Choroid plexus epithelial cell (primary cell): ENCODE measurements at places on chromosomes 7 and 10.

- DNase-seq = no peak
These were observed 183.7 kb downstream of the KCND2 start for GRCh38 chr7:120456699-120457098.

- DNase-seq = no peak
These were observed 7.0 kb upstream of the SFMBT2 start for GRCh38 chr10:7417807-7418206.

DNA sequence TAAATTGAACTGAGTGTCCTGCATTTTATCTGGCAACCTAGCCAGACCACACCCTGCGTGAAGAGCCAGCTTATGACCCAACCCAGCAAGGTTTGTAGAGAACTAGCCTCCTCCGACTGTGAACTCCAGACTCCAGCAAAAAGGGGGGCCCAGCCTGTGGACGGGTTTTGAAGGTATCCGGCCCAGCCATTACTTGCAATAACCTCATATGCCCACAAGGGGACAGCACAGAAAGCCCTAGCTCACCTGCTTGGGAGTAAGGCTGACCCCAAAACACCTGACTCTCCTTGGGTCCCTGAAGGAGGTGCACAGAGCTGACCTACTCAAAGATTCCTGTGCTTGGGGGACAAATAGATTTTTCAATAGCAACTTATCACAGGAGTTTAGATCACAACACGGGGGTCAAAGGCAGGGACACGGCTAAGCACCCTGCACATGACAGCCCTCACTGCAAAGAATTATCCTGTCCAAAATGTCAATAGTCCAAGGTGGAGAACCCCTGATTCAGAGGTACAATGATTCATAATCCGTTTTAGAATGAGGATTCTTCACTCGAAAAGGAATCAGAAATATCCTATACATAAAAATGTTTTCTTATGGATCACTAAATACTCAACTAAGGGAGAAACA lies 4.6 kb downstream of the TRPV6 start:
- peak; percentile 58 for DNase-seq

- DNase-seq = peak; percentile 21
These were observed 70.0 kb upstream of the PCBD1 start for GRCh38 chr10:70958396-70958795.

- no peak for DNase-seq
These were observed at the start of gene DPYSL4 for GRCh38 chr10:132186488-132187429. Gene DPYSL4, plus strand, starts transcription at chr10:132186948. Its CDS starts 116 bp downstream, at chr10:132187064.

GRCh38 chr7:141891336-141891735 lies 24.9 kb upstream of the OR9A4 start:
- no peak for DNase-seq

DNA sequence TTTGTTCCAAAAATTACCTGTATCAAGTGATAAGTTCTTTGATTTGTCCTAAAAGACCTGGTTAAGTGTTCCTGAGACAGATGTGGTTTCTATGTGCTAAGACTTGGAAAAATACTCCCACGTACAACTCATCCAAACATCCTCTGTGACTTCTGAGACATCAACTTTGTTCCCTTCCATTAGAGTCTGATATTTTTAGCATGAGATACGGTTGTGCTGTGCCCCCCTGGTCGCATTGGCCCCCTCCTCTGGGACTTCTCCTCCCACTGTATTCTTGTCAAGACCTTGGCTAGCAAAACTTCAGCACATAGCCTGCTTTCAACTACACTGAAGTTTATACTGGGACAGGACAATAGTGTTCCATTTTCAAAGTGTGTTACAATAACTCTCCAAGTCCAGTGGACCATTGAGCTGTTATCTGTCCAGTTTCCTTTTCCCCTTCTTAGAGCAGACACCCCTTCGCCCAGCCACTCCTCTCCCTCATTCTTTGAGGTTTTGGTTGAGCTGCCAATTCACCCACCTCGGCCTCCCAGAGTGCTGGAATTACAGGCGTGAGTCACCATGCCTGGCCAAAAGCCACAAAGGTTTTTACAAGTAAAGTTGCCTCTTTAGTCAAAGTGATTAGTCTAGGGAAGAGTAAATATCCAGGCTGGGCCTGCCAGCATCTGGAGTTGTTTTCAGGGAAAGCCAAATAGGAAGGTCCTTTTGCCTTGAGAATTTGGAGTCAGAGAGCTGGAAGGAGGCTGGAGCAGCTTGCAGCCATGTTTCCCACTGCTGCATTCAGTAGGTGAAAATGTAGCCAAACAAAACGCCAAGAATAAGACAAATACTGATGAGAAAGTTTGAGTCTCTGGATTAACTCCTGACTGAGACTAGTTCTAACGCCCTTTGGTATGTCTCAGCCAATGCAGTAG lies 17.8 kb upstream of the PDLIM1 start:
- peak; percentile 98 for DNase-seq

GRCh38 chr10:32256613-32257437 lies 90.1 kb downstream of the EPC1 start:
- DNase-seq = peak; percentile 65

GRCh38 chr10:113716109-113716910 lies 35.2 kb upstream of the PLEKHS1 start:
- no peak for DNase-seq

GRCh38 chr7:23742051-23742450 lies 32.0 kb downstream of the STK31 start:
- no peak for DNase-seq

DNA sequence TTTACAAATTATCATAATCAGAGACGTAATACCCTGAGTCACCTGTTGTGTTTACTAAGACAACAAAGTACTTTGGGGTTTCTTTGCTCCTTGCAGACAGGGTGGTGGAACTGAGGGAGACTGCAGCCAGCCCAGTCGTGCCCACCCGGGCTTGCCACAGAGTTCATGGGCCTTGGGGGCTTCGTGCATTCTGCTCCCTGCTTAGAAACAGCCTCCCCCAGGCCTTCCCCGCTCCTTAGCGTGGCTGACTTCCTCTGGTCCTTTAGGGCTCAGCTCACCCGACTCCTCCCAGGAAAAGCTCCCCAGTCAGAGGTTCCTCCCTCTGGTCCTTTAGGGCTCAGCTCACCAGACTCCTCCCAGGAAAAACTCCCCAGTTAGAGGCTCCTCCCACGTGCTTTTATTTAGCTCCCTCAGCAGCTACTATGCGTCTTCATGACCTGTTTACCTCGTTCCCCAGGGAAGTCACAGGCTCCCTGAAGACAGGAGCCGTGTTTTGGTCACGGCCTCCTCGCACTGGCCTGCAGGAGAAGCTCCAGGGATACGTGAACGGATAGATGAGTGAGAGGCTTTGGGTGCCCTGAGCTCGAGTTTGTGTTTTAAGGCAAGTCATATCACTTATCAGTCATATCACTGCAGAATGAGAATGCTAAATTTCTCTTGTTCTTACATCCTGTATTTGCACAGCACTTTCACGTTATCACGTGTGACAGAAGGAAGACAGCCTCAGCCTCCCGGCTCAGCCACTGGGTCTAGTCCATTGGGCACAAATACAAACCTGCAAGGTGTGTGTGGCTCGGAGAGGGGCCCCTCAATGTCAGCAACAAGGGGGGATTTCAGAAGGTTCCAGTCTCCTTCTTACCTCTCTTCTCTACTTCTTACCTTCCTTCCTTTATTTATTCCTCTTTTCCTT lies 52.7 kb upstream of the VIPR2 start:
- peak; percentile 20 for DNase-seq

GRCh38 chr7:42880392-42880791 lies 31.5 kb downstream of the C7orf25 start:
- no peak for DNase-seq

- peak; percentile 11 for DNase-seq
These were observed 26.5 kb downstream of the ANKRD7 start for GRCh38 chr7:118250860-118251494.

GRCh38 chr7:99131290-99131689 lies 12.6 kb downstream of the SMURF1 start:
- DNase-seq = no peak

DNA sequence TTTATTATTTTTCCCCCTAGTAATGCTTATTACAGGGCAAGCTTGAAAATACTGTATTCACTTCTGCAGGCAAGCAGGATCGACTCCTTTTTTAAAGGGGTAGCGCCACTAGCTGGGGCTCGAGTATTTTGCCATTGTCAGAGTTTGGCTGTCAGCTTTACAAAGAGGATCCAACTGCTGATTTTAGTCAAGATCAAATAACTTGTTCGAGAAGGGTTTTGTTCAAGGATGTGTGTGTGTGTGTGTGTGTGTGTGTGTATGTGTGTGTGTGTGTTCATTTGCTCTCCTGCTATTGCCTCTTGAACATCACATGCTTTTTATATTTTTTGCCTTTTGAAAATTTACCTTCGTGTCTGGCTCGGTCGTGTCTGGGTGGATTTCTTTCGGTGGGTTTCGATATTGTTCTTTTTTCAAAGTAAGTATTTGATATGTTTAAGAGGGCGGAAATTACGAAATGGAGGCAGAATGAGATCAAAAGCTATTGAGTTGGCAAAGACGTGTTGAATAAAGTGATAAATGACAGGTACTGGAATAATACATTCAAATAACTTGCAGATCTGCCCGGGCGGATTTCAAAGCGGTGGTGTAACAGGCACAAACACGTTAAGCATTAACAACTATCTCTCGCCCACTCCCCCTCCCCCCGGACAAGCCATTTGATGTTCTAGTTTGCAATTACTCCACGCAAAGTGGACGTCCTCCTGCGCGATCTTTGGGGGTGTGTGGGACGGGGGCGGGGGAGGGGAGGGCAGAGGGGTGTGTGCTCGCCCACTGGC lies 1.1 kb downstream of the ARID5B start:
- DNase-seq = peak; percentile 86

DNA sequence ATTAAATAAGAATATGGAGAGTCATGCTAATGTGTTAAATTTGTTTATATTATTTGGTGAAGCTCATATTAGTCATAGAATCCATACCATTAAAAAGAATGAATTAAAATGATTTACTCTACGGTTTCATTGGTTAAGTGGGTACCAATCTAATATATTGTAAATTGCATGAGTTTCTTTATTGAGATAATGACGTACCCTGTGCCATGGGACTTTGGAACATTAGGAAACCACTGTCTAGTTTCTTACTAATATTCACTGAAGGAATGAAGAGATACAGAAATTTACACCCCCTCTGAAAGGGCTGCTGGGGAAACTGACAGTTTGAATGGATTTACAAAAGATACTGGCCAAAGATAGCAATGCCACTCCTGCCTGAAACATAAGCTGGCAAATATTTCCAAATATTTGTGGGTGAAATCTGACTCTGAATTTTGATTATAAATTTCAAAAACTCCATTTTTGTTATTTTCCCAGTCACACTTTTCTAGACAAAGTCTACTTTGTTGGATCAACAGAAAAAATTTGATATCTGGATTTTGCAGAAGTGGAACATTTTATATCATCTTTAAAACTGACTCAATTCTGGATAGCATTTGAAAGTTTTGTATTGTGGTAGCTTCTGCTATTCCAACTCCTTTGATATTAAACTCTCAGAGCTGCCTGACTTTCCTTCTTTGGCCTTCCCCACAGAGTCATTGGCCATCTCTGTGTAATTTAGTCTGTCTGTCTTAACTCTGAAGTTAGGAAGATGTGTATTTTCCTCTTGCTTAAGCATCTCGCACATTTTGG lies 22.3 kb downstream of the MDFIC start:
- no peak for DNase-seq

DNA sequence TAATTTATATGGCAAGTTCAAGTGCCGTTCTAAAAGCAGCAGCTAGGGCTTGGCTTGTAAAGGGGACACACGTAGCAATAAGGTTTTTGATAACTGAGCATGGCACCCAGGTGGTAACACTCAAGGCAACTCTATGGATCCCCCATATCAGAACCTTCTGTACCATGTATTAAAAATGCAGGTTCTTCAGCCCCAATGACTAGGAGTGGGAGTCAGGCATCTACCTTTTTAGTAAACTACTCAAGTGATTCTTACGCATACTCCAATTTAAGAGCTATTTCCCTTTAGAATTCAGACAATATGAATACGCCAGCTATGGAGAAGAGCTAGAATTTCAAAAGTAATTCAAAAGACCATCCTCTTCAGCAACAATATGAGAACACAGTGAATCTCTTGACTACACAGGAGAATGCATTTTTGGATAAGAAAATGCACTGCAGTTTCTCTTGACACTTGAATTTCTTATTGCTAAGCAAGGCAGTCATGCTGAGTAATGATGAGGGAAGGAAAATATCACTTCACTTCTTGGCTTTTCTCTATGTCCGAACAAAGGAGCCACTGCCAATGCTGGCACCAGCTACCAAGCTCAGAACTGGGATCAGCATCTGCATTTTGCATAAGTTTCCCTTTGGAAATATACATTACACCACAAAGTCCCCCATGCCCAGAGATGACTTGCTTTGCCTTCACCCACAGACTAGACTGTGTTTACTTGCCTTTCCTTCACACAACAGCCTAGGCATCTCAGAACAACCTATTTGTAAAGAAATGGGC lies 53.5 kb downstream of the ABLIM1 start:
- no peak for DNase-seq

GRCh38 chr10:58531084-58531695 lies 18.5 kb downstream of the BICC1 start:
- DNase-seq = peak; percentile 88

- DNase-seq = no peak
These were observed 91.3 kb downstream of the SCRN1 start for GRCh38 chr7:29898301-29898700.

GRCh38 chr7:82449910-82450309 lies 6.3 kb upstream of the CACNA2D1 start:
- DNase-seq = no peak

- DNase-seq = no peak
These were observed 196.3 kb downstream of the EBF3 start for GRCh38 chr10:129767751-129768150.

DNA sequence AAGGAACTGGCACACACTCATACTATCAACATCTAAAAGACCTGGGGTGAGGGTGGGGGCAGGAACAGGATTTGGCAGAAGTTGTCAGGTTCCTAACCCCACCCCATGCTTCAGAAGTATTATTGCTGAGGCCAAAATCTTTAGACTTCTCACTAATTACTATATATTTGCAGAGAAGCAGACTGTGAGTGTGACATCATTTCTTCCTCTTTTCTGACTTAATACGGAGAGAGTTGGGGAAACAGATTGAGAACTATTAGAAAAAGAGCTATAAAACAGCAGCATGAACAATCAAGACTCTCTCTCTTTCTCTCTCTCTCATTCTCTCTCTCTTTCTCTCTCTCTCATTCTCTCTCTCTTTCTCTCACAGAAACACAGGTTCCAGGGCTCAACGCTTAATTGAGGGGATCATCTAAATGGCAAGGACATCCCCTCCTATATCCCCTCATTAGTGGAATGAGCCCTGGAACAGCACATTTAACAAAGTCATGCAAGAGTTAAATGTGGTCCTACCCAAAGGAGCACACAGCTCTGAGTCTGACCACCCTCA lies 94.8 kb downstream of the KCNMA1 start:
- DNase-seq = no peak

DNA sequence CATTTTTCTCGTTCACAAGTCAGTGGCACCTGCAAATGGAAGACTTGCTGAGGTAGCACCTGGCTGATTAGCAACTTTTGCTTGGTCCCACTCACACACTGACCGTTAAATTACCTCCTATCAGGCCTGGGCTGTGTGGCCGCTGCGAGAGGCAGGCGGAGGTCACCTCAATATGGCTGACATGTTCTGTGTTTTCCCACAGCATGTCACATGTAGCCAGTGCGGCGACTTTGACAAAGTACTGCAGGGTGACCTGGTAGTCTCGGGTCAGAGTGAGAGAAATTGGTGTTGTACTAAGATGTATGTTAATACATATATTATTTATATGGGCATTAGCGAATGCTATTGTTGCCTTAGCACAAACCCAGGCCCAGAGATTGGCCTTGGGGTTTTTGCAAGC lies 307.5 kb downstream of the LRMDA start:
- DNase-seq = no peak
